GM10248 (cell line): ENCODE measurements at places on chromosomes 6 and 20.

DNA sequence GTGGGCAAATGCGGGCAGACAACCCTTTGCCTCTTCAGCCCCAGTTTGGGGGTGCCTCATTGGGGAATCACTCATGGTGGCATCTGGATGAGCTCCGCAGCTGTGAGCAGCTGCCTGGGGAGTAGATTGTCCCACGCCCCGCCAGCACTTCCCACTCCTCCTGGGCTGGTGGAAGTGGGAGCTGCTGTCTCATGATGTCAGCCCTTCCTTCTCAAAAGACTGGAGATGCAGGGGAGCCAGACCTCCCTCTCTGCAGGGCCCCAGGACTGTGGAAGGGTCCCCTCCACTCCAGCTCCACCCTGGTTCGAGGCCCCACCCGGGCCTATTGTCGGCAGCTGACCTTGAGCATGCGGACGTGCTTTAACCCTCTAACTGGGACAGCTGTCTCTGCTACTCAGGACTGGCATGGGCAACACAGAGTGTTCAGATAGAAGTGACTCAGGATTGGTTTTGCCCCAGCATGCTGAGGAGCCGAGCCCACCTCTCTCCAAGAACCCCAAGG lies 2.0 kb downstream of the UNC93A start:
- no peak for DNase-seq

- DNase-seq: no peak
These were observed 116.6 kb downstream of the DLL1 start for GRCh38 chr6:170174124-170174770.

GRCh38 chr20:58075586-58076345 lies 152.7 kb downstream of the ANKRD60 start:
- no peak for DNase-seq

- DNase-seq: no peak
These were observed 459.7 kb upstream of the HTR1E start for GRCh38 chr6:86477500-86478148.

DNA sequence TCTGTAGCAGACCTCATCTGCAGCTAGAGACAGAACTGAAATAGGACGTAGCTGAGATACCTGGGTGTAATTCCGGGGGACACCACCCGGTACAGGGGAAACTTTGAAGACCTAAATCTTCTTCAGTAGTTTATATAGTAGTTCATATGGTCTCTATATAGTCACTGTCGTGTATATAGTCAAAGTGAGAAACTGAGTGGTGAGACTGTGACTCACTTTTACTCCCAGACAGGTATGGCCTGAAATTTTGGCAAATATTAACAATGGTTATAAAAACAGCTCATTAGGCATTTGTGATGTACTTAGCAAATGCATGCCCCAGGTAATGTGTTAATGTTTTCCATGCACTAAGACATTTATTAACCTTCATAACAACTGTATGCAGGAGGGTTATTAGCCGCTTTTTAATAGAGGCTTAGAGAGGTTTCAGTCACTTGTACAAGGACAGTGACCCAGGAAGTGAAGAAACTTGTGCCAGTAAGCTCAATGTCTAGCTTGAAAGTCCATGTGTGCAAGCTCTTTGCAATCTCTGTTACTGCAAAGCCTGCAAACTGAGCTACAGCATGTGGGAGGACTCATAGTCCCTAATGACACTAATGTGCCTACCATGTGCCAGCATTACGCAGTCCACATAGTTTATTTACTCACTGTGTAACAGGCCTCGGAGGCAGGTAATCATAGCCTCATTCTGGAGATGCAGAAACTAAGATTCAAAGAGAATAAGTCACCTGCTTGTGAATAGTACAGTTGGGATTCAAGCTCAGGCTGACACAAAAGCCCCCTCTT lies 165.4 kb upstream of the CHD6 start:
- DNase-seq: no peak

DNA sequence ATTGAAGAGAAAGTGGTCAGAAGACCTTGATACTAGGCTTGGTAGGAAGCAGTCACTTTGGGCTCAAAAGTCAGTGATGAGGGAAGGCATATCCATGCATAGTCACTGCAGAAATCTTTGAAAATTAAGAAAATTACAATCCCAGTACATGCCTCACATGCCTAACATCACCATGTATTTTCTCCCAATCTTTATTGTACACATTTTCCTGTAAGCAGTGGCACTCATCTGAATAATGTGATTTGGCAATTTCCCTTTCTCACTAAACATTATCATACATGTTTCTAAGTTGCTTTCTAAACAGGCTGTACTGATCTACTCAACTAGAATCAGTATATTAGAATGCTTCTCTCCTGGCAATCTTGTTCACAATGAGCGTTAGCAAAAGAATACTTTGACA lies 280.7 kb upstream of the SUPT3H start:
- DNase-seq: no peak

- DNase-seq: peak; percentile 80
These were observed 54.9 kb downstream of the TAF4 start for GRCh38 chr20:62010551-62011402.
